ENCODE measurements at places on chromosomes 7 and 10.

GRCh38 chr10:99731306-99732032 is 458 bp downstream of the COX15 start:
- DNase-seq, result no peak

- DNase-seq, result peak; percentile 12
Observed at GRCh38 chr10:62082729-62083411, 181.4 kb downstream of the ARID5B start.

GRCh38 chr10:132143162-132143561 is 43.6 kb upstream of the DPYSL4 start:
- no peak for DNase-seq

DNA sequence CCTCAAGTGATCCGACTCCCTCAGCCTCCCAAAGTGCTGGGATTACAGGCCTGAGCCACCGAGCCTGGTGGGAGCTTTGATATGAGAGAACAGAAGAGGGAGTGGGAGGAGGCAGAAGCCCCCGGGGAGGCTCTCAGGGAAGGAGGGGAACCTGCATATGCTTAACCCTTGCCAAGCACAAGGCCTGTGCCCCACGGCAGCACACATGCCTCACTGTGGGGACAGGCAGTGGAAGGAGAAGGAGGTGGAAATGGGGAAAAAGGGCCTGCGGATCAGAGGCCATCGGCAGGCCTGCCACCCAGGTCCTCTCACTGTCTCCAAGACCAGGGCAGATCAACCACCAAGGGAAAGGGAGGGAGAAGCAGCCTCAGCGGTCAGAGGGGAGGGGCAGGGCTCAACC is 7.2 kb upstream of the GRID1 start:
- no peak for DNase-seq

GRCh38 chr10:119289227-119289920 is 82.0 kb downstream of the GRK5 start:
- no peak for DNase-seq

GRCh38 chr7:1552200-1552599 is 3.8 kb downstream of the TMEM184A start:
- no peak for DNase-seq

DNA sequence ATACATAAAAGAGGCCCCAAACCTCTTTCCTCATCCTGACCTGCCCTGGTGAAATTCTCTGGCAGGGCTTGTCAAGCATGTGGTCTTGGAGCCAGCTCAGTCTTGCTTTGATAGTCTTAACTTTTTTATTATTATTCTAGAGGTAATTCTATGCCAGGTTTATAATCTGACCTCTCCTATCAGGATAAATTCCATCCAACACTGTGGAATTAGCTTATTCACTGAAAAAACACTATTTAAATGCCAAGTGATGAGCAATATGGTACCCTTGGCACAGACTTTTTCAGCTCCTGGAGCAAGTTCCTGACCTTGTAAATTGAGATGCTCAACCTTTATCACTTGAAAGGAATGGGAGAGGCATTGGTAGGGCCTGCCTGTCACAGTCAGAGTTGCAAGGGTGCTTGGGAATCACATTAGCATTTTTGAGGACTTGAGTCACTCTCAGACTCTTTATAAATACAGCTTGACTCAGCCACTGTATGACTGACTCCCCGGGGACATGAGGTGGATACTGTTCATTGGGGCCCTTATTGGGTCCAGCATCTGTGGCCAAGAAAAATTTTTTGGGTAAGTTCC is at the start of gene CPA4:
Gene CPA4, plus strand, starts transcription at position 480 of the 576 bp plus-strand sequence. Its CDS starts 20 bp downstream, at position 500.
- DNase-seq, result no peak
